ENCODE measurements at places on chromosomes 16 and 17.

DNA sequence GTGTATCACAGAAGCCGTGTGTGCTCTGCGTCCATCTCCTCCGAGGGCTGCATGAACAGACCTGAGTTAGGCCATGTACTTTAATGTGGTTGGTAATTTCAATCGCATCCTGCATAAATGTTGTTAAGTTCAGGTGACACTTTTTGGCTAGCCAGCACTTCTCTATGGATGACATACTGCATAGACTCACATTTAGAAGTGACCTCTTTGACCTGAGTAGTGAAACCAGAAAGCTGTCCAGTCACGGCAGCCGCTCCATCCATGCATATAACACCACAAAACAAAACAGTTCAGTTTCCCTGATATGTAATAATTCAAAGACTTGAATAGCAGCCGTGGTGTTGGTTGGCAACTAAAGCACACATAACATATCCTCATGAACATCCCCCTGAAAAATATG lies 94.1 kb downstream of the CYTH1 start:
- no peak for DNase-seq

GRCh38 chr17:57577751-57578607 lies 167.1 kb downstream of the CCDC182 start:
- no peak for DNase-seq

DNA sequence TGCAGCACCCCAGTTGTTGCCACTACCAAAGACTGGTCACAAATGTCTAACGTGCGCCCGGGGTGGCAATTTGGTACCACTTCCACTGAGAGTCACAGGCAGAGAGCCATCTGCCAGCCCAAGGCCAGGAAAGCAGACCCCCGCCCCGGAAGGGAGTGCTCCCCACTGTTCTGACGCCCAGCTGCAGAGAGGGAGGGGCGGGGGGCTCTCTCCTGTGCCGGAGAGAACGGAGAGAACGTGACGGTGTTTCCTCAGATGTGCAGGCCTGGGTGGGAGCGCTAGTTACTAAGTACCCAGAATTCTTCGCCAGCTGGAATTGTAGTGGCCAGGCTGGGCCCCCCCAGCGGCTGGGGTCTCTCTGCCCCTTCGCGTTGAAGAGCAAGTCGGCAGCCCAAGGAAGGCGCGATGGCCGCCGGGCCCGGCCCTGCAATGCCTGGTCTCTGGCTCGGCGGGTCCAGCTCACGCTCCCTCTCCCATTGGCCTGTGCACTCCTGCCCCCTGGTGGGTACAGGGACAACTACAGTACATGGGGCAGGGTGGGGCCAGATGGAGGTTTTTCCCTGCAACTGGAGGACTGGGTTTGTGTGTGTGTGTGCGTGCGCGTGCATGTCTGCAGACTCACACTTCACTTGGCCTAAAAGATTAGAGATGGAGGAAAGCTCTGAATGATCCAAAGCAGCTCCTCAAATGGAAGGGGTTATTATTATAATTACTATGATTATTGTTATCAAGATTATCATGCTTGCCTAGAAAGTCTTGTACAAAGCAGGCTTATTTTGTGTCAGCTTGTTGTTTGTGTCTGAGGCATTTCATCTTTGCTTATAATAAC lies 107.1 kb downstream of the AMFR start:
- peak; percentile 91 for DNase-seq

DNA sequence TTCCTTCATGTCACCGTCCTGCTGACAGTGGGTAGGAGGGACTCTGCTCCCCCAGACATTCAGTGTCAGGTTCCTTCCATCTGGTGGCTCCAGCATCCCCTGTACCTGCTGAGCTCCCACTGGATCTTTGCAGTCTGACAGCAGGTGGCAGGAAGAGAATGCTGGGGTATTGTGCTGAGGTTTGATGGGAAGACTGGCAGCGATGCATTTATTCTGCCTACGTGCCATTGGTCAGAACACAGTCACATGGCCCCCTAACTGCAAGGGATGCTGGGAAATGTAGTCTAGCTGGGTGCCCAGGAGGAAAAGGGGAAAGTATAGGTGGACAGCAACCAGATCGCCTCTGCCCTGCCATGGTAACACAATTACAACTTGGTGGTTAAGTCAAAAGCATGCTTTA lies 44.4 kb downstream of the IRX3 start:
- DNase-seq: peak; percentile 24

- DNase-seq: no peak
Observed at GRCh38 chr16:88532434-88533241, 37.6 kb upstream of the ZC3H18 start.

- no peak for DNase-seq
Observed at GRCh38 chr16:58665200-58665599, 19.4 kb downstream of the SLC38A7 start.
